Activated CD8-positive, alpha-beta T cell treated with anti-CD3 and anti-CD28 coated beads for 36 hours (primary cell): ENCODE measurements at places on chromosomes 2 and 18. TPM values are rescaled to one million over a fixed set of nuclear protein-coding genes. Genes with fewer than 3 reads are reported as not detected.

GRCh38 chr2:189621781-189622180 lies 39.5 kb upstream of the ASNSD1 start:
- no peak for DNase-seq
- no peak overlapping the region for H3K27ac ChIP-seq
- H3K4me1 ChIP-seq, result peaks cover 20% of the 10 kb centered on the region
- no peaks in the 10 kb centered on the region for H3K27me3 ChIP-seq

GRCh38 chr2:73212448-73213176 lies 1.4 kb upstream of the SMYD5 start:
- peak overlapping the region; percentile 33 for H3K4me3 ChIP-seq
- no peaks in the 10 kb centered on the region for H3K36me3 ChIP-seq
- peaks cover 29% of the 10 kb centered on the region for H3K4me1 ChIP-seq
- no peaks in the 10 kb centered on the region for H3K27me3 ChIP-seq
- H3K27ac ChIP-seq, result no peak overlapping the region

DNA sequence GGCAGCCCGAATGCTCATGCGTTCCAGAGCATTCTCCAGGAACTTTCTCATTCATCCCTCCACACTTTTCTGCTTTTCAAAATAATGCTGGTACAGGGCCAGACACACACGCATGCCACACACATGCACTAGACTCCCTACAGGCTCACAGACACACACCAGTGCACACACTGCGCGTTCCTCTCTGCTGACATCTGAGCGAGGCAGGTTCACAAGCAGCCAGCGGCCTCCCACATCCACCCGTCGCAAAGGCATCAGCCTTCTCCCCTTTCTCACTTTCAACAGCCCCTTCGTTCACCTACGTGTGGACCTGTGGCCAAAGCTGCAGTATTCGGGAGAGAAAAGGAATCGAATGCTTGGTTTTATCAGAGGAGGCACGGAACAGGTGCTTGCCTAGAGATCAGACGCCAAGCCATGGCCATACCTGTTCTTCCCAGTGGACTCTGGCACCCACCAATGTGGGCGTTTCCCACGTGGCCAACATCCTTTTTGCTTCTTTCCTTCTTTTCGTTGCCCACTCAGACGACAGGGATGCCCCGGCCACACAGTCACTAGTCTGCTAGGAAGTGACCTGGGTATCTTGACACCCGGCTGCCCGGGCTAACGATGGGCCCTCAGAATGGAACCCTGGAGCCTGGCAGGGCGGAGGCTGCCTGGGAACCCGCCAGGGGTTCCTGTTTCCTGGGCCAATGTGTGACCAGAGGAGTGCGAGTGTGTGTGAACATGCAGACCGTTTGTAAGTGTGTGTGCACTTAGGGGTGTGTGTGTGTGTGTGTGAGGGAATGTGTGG lies 85.8 kb upstream of the ID2 start:
- no peaks in the 10 kb centered on the region for H3K4me1 ChIP-seq
- no peaks in the 10 kb centered on the region for H3K27me3 ChIP-seq
- H3K27ac ChIP-seq, result no peak overlapping the region
- no peak overlapping the region for H3K4me3 ChIP-seq

DNA sequence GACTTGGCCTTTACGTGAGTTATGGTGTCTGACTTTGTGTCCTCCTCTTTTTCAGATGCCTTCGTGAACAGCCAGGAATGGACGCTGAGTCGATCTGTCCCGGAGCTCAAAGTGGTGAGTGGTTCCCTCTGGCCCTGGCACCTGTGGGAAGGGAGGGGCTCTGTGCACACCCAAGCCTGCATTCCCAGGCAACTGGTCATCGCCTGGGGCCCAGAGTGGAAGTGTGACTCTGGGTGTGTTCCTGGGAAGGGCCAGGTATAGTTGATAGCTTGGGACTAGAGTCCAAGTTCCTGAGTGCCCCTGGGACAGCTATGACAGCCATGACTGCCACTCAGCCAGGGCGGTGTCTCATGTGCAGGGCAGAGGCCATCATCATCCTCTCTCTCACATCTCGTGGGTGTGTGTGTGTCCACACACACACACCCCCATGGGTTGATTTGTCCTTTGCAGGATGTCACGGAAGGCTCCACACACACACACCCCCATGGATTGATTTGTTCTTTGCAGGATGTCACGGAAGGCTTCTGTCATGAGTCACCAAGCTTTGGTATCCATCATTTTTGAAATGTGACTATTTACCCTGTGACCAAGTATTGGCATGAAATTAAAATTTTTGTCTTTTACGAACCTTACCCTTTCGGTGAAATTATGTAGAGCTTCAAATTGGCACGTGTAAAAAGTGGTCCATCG lies 215.4 kb downstream of the AGAP1 start:
- no peaks in the 10 kb centered on the region for H3K27me3 ChIP-seq
- H3K4me3 ChIP-seq, result no peak overlapping the region
- H3K4me1 ChIP-seq, result no peaks in the 10 kb centered on the region
- H3K36me3 ChIP-seq, result no peaks in the 10 kb centered on the region
- no peak for DNase-seq

- H3K4me1 ChIP-seq, result no peaks in the 10 kb centered on the region
- H3K27me3 ChIP-seq, result peaks cover 2% of the 10 kb centered on the region
- H3K4me3 ChIP-seq, result no peak overlapping the region
- no peak overlapping the region for H3K27ac ChIP-seq
These were observed 13.2 kb downstream of the VWA3B start for GRCh38 chr2:98099939-98100743.

GRCh38 chr2:217611056-217611455 lies 391.7 kb downstream of the TNS1 start:
- H3K27me3 ChIP-seq, result no peaks in the 10 kb centered on the region
- H3K4me1 ChIP-seq, result peaks cover 47% of the 10 kb centered on the region
- peak overlapping the region; percentile 81 for H3K27ac ChIP-seq

DNA sequence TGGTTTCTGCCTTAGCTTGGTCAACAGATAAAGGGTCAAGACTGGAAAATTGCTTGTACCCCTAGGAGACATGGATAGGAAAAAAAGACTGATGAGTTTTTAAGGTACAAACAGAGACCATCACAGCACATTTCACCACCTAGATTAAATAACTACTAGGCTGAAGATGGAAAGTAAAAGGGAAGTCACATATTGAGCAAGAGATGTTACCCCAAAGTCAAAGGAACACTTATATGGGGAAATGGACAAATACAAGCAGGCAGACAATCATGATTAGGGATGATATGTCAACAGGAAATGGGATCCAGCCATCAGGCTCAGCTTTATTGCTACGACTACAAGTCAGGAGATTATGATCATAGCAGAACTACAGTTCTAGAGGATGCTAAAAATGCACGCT lies 1643.1 kb upstream of the CELF4 start:
- no peaks in the 10 kb centered on the region for H3K27me3 ChIP-seq
- no peak for DNase-seq
- no peak overlapping the region for H3K27ac ChIP-seq
- H3K4me3 ChIP-seq, result no peak overlapping the region
- H3K36me3 ChIP-seq, result no peaks in the 10 kb centered on the region

GRCh38 chr2:63587814-63588384 lies 378 bp downstream of the WDPCP start:
- peaks cover 37% of the 10 kb centered on the region for H3K4me1 ChIP-seq
- peak overlapping the region; percentile 89 for H3K4me3 ChIP-seq
- DNase-seq, result no peak
- peaks cover 18% of the 10 kb centered on the region for H3K36me3 ChIP-seq
- H3K27me3 ChIP-seq, result no peaks in the 10 kb centered on the region

DNA sequence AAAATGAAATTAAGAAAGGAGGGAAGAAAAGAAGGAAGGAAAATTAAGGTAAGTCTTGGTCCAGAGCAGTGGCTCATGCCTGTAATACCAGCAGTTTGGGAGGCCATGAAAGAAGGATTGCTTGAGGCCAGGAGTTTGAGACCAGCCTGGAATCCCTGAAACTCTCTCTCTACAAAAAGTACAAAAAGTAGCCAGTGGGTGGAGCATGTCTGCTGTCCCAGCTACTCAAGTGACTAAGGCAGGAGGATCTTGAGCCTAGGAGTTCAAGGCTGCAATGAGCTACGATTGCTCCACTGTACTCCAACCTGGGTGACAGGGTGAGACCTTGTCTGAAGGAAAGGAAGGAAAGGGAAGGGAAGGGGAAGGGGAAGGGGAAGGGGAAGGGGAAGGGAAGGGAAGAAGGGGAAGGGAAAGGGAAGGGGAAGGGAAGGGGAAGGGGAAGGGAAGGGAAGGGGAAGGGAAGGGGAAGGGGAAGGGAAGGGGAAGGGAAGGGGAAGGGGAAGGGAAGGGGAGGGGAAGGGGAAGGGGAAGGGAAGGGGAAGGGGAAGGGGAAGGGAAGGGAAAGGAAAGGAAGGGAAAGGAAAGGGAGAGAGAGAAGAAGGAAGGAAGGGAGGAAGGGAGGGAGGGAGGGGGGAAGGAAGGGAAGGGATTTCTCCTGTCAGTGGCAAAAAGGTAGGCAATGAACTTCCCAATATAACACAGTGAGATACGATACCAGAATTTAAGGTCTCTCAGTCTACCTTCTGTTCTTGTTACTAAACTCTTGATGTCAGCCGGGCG lies 412.8 kb downstream of the CMPK2 start:
- no peaks in the 10 kb centered on the region for H3K36me3 ChIP-seq
- no peak overlapping the region for H3K4me3 ChIP-seq
- H3K27me3 ChIP-seq, result no peaks in the 10 kb centered on the region
- no peak overlapping the region for H3K27ac ChIP-seq
- no peaks in the 10 kb centered on the region for H3K4me1 ChIP-seq

DNA sequence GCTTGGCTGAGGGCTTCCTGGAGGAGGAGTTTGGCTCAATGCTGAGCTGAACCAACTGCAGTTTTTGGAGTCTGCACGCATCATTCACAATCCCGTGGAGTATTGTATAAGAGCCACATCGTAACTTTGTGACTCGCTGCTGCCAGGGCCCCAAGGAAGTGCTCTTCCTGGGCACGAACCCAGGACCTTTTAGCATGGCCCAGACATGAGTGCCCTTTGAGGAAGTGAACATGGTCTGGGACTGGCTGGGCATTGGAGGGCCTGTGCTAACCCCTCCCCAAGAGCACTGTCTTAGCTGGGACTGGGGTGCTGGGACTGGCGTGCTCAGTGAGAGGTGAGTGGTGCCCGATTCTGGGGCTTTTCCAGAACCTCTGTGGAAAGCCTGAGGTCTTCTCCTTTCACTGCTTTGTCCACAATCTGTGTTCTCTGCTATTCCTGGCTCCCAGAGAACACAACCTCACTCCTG lies 88.6 kb downstream of the LIPG start:
- H3K36me3 ChIP-seq, result no peaks in the 10 kb centered on the region
- H3K4me1 ChIP-seq, result no peaks in the 10 kb centered on the region
- no peak overlapping the region for H3K27ac ChIP-seq
- no peak for DNase-seq
- H3K27me3 ChIP-seq, result no peaks in the 10 kb centered on the region

DNA sequence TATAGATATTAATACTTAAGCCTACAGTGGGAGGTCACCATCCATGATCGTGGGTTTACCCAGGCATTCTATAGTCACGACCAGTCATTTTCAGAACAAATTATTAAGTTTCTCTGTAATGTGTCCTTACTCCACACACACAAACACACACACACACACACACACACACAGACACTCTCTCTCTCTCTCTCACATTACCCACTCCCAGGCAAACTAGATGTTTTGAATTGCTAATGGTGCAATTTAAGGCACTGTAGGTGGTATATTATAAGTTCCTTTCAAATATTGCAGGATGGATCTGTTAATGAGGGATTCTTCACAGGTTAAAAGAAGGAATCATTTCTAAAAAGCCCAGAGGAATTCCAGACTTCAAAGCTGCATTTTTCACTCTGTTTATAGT lies 657.8 kb downstream of the MBD2 start:
- no peak overlapping the region for H3K4me3 ChIP-seq
- no peaks in the 10 kb centered on the region for H3K4me1 ChIP-seq
- H3K27me3 ChIP-seq, result no peaks in the 10 kb centered on the region
- DNase-seq, result no peak
- no peaks in the 10 kb centered on the region for H3K36me3 ChIP-seq

- H3K27ac ChIP-seq, result no peak overlapping the region
- no peaks in the 10 kb centered on the region for H3K4me1 ChIP-seq
- H3K36me3 ChIP-seq, result no peaks in the 10 kb centered on the region
These were observed 39.7 kb upstream of the ABCA12 start for GRCh38 chr2:215178121-215178520.

GRCh38 chr2:12120281-12121150 lies 374.1 kb downstream of the LPIN1 start:
- no peak overlapping the region for H3K27ac ChIP-seq
- no peak for DNase-seq
- peaks cover 2% of the 10 kb centered on the region for H3K4me1 ChIP-seq

- no peaks in the 10 kb centered on the region for H3K36me3 ChIP-seq
- H3K4me3 ChIP-seq, result no peak overlapping the region
- H3K27me3 ChIP-seq, result peaks cover 13% of the 10 kb centered on the region
- H3K4me1 ChIP-seq, result no peaks in the 10 kb centered on the region
- DNase-seq, result no peak
These were observed 7.3 kb downstream of the LYPD1 start for GRCh38 chr2:132662732-132663131.

- DNase-seq, result no peak
- H3K36me3 ChIP-seq, result no peaks in the 10 kb centered on the region
- no peaks in the 10 kb centered on the region for H3K27me3 ChIP-seq
- H3K27ac ChIP-seq, result no peak overlapping the region
- H3K4me3 ChIP-seq, result no peak overlapping the region
These were observed 1977.7 kb upstream of the LRRTM1 start for GRCh38 chr2:82282111-82282882.

The FBXO11 gene
- 48.1 TPM for total RNA-seq

The DSG1 gene
- total RNA-seq, result not detected

The LYG2 gene
- total RNA-seq, result not detected

The NYAP2 gene
- not detected for total RNA-seq

The GALR1 gene
- total RNA-seq, result not detected

The KLF7 gene
- 9.8 TPM for total RNA-seq

The ALLC gene
- not detected for total RNA-seq
